Lower lobe of right lung (tissue), 2 donors: ENCODE measurements at places on chromosomes 1 and 21. TPM values are rescaled to one million over a fixed set of nuclear protein-coding genes. Genes with fewer than 3 reads are reported as not detected.
A peak's percentile ranks its signal among the peaks of the same experiment; 100 is the strongest.

- H3K27ac ChIP-seq, result peak overlapping the region; percentile 31
- no peak for DNase-seq
- H3K4me3 ChIP-seq, result no peak overlapping the region
- peaks cover 21% of the 10 kb centered on the region for H3K4me1 ChIP-seq
Observed at GRCh38 chr1:180928331-180929230, 15.9 kb downstream of the KIAA1614 start.

DNA sequence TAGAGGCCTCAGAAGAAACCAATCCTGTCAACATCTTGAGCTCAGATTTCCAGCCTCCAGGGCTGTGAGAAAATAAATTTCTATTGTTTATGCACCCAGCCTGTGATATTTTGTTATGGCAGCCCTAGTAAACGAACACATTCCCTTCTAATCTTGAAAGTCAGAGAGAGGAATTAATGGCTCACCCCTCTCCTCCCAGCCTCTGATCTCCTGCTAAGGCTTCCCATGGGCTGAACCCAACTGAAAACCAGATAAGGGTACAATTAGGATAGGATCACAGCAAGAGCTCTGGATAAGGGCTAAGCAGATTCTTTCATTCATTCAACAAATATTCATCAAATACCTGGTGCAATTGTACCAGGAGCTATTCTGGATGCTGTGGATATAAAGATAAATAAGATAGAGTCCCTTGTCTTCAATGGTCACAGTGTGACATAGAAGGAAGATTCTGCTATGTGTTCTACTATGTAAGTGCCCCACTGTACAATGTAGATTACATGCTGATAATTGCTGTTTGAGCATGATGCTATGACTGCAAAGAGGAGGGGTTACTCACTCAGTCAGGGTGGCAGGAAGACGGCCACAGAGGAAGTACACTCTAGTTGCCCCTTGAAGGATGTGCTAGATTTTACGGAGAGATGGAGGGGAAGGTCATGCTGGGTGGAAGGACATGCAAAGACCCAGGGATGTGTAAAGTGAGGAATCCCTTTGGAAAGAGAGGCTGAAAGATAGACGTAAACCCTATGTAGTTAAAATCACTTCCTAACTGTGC lies 203.3 kb upstream of the JUN start:
- H3K4me1 ChIP-seq, result peaks cover 14% of the 10 kb centered on the region
- no peak overlapping the region for H3K27ac ChIP-seq
- DNase-seq, result no peak
- no peaks in the 10 kb centered on the region for H3K27me3 ChIP-seq
- no peak overlapping the region for H3K4me3 ChIP-seq

- H3K27ac ChIP-seq, result no peak overlapping the region
- no peak overlapping the region for H3K4me3 ChIP-seq
- DNase-seq, result no peak
- no peaks in the 10 kb centered on the region for H3K27me3 ChIP-seq
- no peaks in the 10 kb centered on the region for H3K36me3 ChIP-seq
Observed at GRCh38 chr1:184300446-184300845, 86.4 kb upstream of the C1orf21 start.

DNA sequence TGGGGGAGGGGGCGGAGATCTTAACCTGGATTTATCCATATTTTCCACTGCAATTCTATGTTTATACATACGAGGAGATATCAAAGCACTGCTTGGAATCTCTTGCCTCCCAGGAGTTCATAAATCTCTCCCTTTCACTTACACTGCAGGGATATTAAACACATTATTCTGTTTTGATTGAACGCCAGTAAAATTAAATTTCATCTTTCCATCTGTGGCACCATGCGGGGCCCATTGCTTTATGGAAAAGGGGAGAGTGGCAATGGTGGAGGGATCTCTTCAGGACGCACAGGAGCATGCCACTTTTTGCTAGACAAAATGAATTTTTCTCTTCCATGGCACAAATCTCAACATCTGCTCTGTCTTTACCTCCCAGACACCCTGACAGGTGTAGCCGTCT lies 648.0 kb upstream of the PLXNA2 start:
- no peak overlapping the region for H3K4me3 ChIP-seq
- no peaks in the 10 kb centered on the region for H3K27me3 ChIP-seq
- no peak for DNase-seq

- DNase-seq, result no peak
- peaks cover 9% of the 10 kb centered on the region for H3K36me3 ChIP-seq
- H3K27me3 ChIP-seq, result no peaks in the 10 kb centered on the region
Observed at GRCh38 chr1:21129407-21129806, 47.3 kb downstream of the EIF4G3 start.

GRCh38 chr1:15680561-15681348 lies 3.4 kb upstream of the PLEKHM2 start:
- no peak for DNase-seq
- peaks cover 16% of the 10 kb centered on the region for H3K4me1 ChIP-seq
- no peaks in the 10 kb centered on the region for H3K36me3 ChIP-seq

DNA sequence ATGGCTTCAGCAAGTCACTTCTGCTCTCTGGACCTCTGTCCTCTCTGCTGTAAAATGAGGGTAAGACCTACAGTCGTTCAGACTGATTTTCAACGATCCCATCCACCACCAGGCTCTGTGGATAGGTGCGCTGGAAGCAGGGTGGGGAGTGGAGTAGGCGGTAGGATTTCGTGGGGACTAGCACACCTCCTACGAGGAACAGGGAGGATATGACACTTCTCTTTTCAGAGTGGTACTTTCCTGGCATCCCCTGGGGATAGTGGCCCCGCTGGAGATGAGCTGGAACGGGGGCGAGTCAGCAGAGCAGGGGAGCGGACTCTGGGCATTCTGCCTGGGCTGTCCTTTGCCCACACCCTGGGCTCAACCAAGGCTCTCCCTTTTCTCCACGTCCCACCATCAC lies 17.7 kb downstream of the ETNK2 start:
- H3K36me3 ChIP-seq, result no peaks in the 10 kb centered on the region
- no peak overlapping the region for H3K27ac ChIP-seq
- peaks cover 9% of the 10 kb centered on the region for H3K4me1 ChIP-seq

- DNase-seq, result no peak
- H3K27ac ChIP-seq, result no peak overlapping the region
- H3K36me3 ChIP-seq, result no peaks in the 10 kb centered on the region
Observed at GRCh38 chr1:48661726-48662463, 114.8 kb downstream of the BEND5 start.

- no peaks in the 10 kb centered on the region for H3K27me3 ChIP-seq
- H3K36me3 ChIP-seq, result no peaks in the 10 kb centered on the region
- H3K27ac ChIP-seq, result no peak overlapping the region
- H3K4me1 ChIP-seq, result no peaks in the 10 kb centered on the region
- no peak for DNase-seq
- no peak overlapping the region for H3K4me3 ChIP-seq
Observed at GRCh38 chr1:7350804-7351203, 420.3 kb upstream of the VAMP3 start.

DNA sequence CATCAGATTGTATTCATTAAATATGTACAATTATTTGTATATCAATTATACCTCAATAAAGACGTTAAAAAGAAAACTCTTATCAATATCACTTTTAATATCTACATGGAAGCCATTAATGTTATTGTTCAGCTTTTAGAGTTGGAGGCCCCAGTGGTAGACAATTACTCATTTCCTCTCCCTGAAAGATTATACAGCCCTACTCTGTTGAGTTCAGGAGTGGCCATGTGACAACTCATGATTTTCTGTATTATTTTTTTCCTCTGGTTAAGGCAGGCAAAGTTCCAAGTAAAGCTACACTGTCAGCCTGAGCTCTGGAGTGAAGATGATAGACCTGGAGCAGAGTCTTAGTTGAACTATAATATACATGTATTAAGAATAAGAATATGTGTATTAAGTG lies 247.9 kb upstream of the B3GALT2 start:
- H3K27me3 ChIP-seq, result no peaks in the 10 kb centered on the region
- no peak overlapping the region for H3K27ac ChIP-seq
- H3K36me3 ChIP-seq, result no peaks in the 10 kb centered on the region
- no peak overlapping the region for H3K4me3 ChIP-seq

DNA sequence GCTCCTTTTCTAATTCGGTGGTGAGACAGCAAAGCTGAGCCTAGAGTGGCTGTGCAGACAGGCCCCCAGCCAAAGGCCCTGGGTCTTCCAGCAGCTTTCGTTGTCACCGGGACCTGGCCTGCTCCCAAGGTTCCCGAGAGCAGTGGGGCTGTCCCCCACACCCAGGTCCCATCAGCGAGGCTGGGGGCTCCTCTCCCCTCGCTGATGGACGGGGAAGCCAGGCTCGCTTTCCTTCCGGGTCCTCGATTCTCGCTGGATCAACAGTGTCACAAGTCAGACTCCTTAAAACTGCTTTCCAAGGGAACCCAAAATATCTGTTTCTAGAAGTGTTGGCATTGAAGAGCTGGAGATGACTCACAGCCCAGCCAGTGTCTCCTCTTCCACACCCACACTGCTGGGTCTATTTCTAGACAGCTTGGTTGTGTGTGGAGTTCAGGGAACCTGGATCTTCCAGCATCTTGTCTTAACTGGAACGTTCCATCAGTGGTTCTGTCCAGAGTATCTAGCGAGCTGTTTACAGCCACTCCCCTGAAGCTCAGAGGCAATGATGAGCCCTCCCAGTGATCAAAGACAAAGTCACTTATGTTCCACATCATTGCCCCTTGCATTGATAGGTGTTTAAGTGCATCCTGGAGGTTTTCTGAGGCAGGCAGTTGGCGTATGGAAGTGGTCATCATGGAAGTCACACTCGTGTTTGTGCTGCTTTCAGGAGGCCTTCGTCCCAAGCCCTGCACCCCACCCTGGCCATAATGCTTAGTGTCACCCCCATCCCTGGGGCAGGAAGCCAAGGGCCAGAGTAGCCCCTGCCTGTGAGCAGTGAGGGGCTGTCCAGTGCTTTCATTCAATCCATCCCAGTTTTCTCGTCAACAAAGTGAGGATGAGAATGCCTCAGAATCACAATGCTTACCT lies 35.2 kb downstream of the RRP1 start:
- H3K27me3 ChIP-seq, result peaks cover 15% of the 10 kb centered on the region
- no peak for DNase-seq
- no peak overlapping the region for H3K27ac ChIP-seq
- no peaks in the 10 kb centered on the region for H3K36me3 ChIP-seq

- H3K27ac ChIP-seq, result no peak overlapping the region
- no peak overlapping the region for H3K4me3 ChIP-seq
- no peaks in the 10 kb centered on the region for H3K4me1 ChIP-seq
- DNase-seq, result no peak
- H3K36me3 ChIP-seq, result no peaks in the 10 kb centered on the region
- no peaks in the 10 kb centered on the region for H3K27me3 ChIP-seq
Observed at GRCh38 chr21:34166468-34166867, 93.1 kb downstream of the MRPS6 start.

- no peak overlapping the region for H3K4me3 ChIP-seq
- H3K4me1 ChIP-seq, result peaks cover 33% of the 10 kb centered on the region
- peaks cover 33% of the 10 kb centered on the region for H3K36me3 ChIP-seq
- H3K27ac ChIP-seq, result no peak overlapping the region
- no peaks in the 10 kb centered on the region for H3K27me3 ChIP-seq
- no peak for DNase-seq
Observed at GRCh38 chr1:23397908-23398307, 26.6 kb downstream of the TCEA3 start.

- no peak overlapping the region for H3K4me3 ChIP-seq
- H3K27me3 ChIP-seq, result no peaks in the 10 kb centered on the region
- no peaks in the 10 kb centered on the region for H3K4me1 ChIP-seq
- no peak overlapping the region for H3K27ac ChIP-seq
- no peak for DNase-seq
Observed at GRCh38 chr1:109845658-109846057, 65.0 kb upstream of the CSF1 start.

DNA sequence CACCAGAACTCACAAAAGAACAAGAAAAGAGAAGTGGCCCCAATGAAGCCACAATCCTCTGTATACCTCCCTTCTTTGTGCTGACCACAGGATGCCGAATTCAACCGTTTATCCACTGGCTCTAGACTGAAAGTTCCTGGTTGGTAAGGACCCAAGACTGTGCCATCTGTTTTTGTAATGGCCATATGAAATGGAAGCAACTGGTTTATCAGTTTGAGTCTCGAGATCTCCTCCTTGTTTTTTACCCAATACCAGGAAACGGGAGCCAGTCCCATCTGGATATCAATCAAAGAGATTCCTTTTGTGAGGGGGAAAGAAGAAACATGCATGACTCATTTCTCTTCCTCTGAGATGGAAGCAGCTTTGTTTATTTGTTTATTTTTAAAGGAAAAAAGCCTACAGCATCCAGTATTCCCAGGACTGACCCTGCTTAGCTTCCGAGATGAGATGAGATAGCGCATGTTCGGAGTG lies 32.4 kb upstream of the ZNF124 start:
- H3K4me3 ChIP-seq, result no peak overlapping the region
- no peaks in the 10 kb centered on the region for H3K27me3 ChIP-seq
- no peak for DNase-seq

DNA sequence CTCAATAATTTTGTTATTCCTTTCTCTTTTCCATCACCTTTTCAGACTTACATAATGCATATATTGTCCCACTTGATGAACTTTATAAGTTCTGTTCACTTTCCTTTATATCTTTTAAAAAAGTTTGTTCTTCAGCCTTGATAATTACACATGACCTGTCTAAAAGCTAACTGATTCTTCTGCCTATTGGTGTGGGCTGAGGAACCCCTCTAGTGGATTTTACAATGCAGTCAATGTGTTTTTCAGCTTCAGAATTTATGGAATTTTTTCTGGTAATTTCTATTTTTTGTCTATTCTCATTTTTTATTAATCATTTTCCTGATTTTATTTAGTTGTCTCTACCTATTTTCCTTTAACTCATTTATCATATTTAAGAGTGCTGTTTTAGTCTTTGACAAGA lies 7.5 kb downstream of the MNDA start:
- no peaks in the 10 kb centered on the region for H3K36me3 ChIP-seq
- no peaks in the 10 kb centered on the region for H3K4me1 ChIP-seq
- H3K4me3 ChIP-seq, result no peak overlapping the region
- no peaks in the 10 kb centered on the region for H3K27me3 ChIP-seq
- DNase-seq, result no peak

DNA sequence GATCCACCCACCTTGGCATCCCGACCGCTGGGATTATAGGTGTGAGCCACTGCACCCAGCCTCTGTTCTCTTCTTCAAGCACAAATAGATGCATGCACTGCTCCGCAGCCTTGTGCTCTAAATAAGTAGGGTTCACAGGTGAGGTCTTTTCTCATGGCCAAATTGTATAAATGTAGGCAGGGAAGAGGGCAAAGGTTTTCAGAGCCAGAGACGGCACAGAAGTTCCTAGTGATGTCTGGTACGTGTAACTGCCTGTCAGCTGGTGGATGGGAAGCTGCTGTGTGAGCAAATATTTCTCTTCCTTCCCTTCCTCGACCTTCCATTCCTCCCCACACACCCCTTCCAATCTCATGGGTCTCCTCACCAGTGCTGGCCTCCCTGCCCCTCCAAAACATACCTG lies 70.8 kb upstream of the FAM20B start:
- DNase-seq, result no peak
- H3K4me3 ChIP-seq, result no peak overlapping the region
- H3K27me3 ChIP-seq, result no peaks in the 10 kb centered on the region
- no peak overlapping the region for H3K27ac ChIP-seq
- H3K4me1 ChIP-seq, result no peaks in the 10 kb centered on the region

DNA sequence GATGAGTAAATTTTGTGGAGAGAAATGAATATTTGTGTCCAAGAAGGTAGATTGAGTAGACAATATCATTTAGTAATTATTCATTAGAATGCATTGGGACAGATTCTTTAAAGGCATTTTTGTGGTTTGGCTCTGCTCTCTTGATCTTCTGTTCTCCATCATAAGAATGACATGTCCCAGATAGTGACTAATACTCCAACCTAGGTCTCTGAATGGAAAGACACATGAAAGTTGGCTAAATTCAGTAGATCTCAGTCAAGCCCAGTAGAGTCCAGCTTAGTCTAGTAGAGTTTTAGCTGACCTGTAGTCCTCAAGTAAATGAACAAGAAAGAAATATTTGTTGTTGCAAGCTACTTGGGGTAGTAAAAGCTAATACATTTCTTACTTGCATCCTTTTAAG lies 61.8 kb upstream of the DNAH14 start:
- no peak overlapping the region for H3K4me3 ChIP-seq

Gene FCMR
- 6.8 TPM for total RNA-seq

Gene RASAL2
- 48.3 TPM for total RNA-seq

Gene IGFN1
- 0.18 TPM for total RNA-seq

Gene CCT8
- total RNA-seq, result 111 TPM

Gene CACNA1S
- 0.06 TPM for total RNA-seq
